ENCODE measurements at places on chromosomes 3 and 15.
A peak's percentile ranks its signal among the peaks of the same experiment; 100 is the strongest.

- DNase-seq, result no peak
These were observed 101.8 kb upstream of the ST8SIA2 start for GRCh38 chr15:92291900-92292299.

DNA sequence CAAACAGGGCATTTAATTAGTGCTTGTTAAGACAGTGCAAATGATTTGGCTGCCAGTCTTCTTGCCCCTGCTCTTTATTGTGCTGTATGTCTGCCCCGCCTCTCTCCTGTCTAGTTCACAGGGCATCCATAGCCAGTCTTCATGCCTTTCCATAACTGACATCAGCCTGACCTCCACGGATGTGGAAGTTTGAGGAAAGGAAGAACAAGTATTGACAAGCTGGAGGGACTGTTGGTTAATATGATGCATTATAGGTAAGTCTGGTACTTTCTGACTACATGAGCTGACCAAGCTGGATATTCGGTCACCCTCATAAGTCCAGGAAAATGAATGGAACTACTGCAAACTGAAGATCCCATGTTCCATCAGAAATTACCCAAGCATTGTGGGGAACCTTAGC is 325.9 kb downstream of the TIGIT start:
- no peak for DNase-seq

DNA sequence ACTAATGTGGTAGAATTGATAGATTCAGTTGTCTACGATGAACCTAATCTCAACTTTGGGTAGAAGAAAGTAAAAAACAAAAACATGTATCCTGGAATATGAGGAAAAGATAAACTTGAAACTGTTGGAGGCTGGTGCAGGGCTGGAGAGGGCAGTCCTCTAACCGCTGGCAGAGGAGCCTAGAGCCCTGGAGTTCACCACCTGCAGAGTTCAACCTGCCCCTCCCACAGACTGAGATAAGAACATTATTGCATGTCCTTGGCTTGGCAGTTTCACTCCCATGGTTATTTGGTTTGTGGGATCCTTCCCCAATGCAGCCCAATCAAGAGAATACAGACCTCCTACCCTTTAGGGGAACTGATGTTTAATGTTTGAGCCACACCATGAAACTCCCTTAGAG is 53.2 kb upstream of the GATM start:
- DNase-seq, result no peak

GRCh38 chr3:44685128-44685800 is 27.2 kb upstream of the ZNF502 start:
- DNase-seq, result no peak

DNA sequence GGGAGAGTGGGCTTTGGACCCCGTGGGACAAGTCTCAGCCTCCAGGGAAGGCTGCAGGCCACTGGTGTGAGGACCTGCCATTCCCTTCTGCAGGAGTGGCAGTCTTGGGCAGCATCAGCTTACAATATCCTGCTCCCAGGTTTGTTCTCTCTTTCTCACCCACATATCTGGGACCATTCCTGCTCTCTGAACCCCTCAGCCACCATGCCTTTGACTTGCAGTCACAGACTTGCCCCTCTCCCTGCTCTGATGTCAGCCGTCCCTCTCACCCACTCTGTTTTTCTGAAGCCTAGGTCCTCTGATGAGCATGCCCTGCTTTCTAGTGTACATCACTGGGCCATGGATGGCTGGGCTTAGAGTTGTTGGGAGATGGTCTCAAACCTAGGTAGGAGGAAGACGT is 282.1 kb downstream of the EPHB1 start:
- DNase-seq, result no peak

DNA sequence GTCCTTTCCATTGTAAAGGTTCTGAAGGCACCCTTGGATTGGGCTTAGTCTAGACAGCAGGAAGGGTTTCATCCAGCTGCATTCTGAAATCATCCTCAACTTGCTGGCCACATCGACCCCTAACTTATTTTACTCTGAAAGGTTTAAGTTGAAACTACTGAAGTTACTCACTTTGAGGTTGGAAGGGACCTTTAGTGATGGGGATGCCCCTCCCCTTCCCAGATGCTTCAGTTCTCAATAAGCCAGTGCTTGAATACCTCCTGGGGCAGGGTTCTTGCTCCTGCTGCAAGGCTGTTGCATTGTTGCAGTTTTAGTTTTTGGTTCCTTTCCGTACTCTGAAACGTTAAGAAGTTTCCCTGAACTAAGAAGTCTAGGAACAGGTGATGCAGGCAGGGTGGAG is 26.4 kb downstream of the FGD5 start:
- DNase-seq, result no peak

- no peak for DNase-seq
These were observed 88.1 kb downstream of the DCUN1D1 start for GRCh38 chr3:182892226-182892625.

DNA sequence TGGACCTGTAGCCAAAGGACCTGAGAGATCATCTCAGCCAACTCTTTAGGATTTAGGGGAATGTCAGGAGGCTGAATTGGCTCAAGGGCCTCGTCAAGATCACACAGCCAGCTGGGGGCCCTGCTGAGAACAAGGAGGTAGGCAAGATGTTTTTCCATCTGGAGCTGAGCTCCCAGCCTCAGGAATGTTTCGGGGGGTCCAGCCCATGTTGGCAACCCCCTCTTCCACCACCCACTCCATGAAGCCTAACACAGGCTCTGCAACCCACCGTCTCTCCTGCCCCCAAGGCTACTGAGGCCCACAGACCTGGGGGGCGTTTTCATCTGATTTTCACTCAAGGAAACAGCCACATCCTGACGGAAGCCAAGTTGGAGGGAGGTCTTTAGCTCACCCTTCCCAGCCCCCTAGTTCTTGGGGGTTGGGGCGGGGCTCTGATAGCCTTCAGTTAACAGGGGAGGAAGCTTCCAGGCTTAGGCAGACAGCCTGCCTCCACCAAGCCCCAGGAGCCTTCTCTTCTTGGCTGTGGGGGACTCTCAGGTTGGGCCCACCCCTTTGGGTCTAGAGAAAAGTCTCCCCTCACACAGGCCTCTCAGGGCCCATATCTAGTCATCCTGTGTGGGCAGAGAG is 48.8 kb downstream of the EPHB3 start:
- no peak for DNase-seq

- DNase-seq, result no peak
These were observed 522.6 kb upstream of the PROK2 start for GRCh38 chr3:72307438-72308115.

DNA sequence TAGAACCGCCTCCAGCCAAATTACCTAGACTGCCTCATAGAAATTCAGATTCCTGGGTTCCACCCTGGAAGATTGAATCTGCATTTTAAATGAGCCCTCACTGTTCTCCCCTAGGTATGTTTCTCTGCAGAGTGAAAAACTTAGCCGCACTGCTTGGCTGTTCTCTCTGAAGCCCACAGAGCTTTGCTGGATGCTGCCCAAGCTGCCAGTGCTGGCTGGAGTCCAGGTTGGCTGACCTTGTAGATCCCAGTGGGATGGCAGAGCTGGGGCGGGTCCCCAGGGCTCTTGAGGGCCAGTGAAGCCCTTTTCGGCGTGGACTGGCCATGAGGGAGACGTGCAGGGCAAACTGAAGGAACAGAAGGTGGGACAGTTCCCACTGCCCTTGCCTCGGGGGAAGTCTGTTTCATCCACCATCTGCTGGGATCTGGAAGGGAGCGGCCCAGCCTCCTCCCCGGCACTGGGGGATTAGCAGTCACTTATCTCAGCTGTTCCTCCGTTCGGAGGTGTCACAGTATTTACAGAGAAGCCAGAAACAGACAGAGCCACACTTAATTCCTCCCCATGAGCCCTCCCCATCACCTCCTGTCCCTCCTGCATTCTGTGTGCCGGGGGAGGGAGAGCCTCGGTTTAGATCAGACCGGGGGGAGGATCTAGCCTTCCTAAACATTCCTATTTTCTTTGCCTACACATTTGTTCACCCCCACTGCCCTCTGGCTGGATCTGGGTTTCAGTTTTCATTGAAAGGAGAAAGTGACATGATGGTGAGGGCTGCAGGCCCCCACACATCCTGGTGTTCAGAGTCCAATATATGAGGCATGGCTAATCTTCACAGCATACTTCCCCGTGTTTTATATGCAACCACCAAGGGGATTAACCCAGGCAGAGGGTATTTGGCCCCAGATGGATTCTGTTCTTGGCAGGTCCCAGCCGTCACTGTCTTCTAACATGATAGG is 4.1 kb upstream of the ACTC1 start:
- DNase-seq, result no peak

- peak; percentile 55 for DNase-seq
These were observed 328.3 kb downstream of the PLCL2 start for GRCh38 chr3:17213102-17213501.

DNA sequence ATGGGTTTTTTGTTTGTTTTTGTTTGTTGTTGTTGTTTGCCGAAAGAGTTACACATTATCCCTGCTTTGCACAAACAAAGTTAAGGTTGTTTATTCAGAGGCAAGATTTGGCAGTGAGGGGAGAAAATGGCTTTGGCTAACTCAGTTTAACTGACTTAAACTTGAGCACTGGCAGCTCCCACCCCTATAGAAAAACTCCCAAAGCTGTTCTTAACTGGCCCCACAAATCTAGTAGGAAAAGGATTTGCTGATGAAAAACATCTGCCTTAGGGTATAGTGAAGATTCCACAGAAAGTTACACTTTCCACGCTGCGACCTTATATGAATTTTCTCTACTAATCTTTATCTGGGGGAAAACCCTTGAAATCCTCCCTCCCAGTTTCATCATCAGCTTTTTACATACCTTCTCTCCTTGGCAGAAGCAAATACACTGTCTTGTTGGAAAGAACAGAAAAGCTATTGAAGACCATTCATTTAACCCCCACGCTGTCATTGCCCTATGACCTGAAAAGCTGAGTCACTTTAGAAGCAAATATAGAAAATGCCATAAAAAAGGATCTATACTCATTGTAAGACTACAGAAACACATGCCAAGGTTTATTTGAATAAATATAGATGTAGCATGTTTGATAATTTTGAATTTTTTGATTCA is 551.7 kb downstream of the NR2F2 start:
- no peak for DNase-seq

DNA sequence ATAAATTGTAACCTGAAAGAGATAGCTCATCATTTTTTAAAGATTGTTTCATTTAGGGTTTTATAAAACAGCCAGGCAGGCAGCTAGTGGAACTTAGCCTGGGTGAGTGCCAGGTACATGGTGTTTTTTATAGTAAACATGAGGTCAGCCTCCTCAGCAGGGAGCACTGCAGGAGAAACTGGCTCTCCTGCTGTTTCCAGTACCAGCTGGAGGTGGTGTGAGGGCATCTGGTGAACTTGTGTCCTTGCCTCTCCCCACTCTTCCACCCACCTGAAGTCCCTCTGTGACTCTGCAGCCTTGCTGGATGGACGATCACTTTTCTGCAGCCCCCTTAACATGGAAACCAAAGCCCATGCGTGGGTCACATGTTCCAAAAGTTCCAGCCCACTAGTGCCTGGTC is 128.4 kb downstream of the FAM174B start:
- DNase-seq, result no peak

GRCh38 chr15:32918547-32918946 is 200.7 kb downstream of the GREM1 start:
- no peak for DNase-seq

DNA sequence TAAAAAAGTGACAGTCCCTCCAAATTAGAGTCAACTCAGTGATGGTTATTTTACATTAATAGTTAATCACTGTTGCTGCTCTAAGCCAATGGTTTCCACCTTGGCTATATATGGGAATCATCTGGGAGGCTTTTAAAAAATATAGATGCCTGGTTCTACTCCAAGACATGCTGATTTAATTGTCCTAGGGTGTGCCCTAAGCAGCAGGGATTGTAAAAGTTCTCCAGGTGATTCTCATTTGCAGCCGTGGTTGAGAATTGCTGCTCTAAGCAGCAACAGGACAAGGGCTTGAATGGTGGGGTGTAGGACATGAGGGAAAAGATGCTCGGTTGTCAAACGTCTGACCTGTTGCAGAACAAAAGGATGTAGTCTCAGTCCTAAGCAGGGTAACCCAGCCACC is 405.1 kb upstream of the MCTP2 start:
- DNase-seq, result no peak

GRCh38 chr3:174846055-174846454 is 13.1 kb upstream of the NAALADL2 start:
- no peak for DNase-seq

DNA sequence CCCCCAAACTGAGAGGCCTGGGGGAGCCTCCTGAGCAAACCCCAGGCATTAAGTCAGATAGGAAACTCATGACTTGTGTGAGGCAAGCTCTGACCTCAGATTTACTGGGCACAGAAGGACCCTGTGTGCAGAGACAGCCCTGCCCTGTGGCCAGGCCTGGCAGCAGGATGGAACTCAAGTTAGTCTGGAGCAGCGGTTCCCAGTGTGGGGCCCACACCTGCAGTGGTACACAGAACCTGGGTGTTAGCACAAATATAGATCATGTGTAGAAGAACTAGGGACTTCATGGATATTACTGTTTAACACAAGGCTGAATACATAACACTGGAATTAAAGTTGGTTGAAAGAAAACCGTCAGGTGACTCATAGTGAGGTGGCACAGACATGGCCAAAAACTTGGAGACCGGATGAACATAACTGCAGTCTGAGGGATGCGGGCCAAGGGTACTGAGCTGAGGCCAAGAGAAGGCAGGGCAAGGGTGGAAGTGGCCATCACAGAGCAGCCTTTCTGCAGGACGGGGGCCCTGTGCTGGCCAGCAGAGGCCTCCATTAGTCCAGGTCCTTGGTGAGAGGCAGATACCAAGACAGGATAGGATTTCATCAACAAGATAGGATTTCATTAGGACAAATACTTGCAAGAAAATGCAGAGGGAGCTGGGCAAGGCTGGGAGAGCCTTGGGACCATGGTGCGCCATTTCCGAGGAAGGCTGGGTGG is 40.9 kb downstream of the IRAK2 start:
- DNase-seq, result no peak

GRCh38 chr3:56753206-56753820 is 48.4 kb downstream of the ARHGEF3 start:
- DNase-seq, result no peak

Data from HepG2 (cell line).